ENCODE measurements at places on chromosomes 2 and 18. TPM values are rescaled to one million over a fixed set of nuclear protein-coding genes. Genes with fewer than 3 reads are reported as not detected.

GRCh38 chr18:272650-273049, 4.8 kb upstream of the THOC1 start:
- DNase-seq, result no peak

GRCh38 chr18:21714474-21714873, 9.9 kb upstream of the ABHD3 start:
- no peak for DNase-seq

The NXPH2 gene
- total RNA-seq, result not detected

GRCh38 chr2:26885651-26886329, 37.9 kb downstream of the DPYSL5 start:
- no peak for DNase-seq

The CCDC150 gene
- 16.0 TPM for total RNA-seq

DNA sequence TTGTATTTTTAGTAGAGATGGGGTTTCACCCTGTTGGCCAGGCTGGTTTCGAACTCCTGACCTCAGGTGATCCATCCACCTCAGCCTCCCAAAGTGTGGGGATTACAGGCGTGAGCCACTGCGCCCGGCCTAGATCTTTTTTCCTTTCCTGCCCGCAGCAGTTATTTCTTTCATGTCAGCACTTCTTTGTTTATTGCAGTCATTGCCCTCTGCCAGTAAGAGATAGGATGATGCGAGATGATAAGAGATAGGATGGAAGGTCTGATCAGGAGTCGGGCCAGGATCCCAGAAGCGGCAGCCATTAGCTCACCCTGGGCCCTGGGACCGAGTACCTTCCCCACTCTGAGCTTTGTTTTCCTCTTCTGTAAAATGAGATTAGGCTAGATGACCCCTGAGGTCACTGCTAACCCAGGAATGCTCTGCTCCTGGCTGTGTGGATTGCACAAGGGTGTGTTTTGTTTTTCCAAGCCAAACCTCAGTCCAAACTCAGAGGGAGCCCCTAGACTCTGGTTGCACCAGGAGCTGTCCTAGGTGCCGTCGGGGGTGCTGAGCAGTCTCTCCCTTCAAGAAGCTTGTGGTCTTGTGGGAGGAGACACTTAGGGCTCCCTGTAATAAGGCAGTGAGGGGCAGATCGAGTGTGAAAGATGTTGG, 63.3 kb downstream of the LPIN1 start:
- DNase-seq, result no peak

The GPR45 gene
- not detected for total RNA-seq

DNA sequence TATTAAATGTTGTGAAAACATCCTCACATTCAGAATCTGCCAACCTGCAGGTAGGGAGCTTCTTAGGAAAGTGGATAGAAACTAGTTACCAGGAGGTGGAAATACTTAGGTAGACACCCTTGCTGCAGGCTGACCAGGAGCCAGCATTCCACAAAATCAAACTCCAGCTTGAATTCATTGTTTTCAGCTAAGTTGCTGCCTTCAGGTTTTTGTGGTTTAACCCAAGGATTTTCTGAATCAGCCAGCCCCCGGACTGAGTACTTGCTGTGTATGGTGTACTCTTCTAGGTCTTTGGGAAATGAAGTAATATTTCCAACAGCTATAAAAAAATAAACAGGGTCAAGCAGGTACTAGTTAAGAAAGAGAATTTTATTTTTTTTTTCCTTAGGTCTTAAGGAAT, 192.1 kb upstream of the CHST9 start:
- no peak for DNase-seq

The LRP1B gene
- not detected for total RNA-seq

GRCh38 chr2:206160807-206161179, 1.1 kb downstream of the EEF1B2 start:
- no peak for DNase-seq

GRCh38 chr2:15049096-15049993, 416.8 kb downstream of the LRATD1 start:
- no peak for DNase-seq

GRCh38 chr18:62878305-62878704, 163.0 kb downstream of the PHLPP1 start:
- DNase-seq, result no peak

- no peak for DNase-seq
These were observed 120.7 kb downstream of the PLA2R1 start for GRCh38 chr2:159941729-159942128.

- no peak for DNase-seq
These were observed 178.8 kb upstream of the CHST9 start for GRCh38 chr18:27363872-27364271.

The RAB27B gene
- 4.8 TPM for total RNA-seq

DNA sequence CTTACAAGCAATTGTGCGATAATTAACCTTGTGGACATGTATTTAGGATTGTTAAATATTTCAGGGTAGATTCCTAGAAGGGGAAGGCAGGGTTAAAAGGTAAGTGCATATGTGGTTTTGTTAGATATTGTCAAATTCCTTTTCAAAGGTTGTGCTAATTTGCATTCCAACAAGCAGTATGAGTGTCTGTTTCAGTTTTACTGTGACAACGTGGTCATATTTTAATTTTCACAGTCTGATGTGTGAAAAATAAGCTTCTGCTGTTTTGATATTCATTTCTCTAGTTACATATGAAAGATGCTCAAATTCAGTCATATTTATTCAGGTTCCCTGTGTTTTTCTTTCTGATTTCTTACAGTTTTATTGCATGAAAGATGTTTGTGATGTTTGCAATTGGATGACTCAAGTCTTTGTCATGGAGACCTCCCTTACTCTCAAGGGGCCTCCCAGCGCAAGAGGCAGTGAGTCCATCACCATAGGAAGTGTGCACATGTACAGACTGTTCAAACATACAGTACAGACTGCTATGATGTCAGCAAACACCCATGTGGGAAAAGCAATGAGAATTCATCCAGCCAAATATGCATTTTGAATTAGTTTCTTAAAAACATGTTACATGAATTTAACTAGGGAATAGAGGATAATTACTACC, 310.8 kb downstream of the GALR1 start:
- no peak for DNase-seq

- no peak for DNase-seq
These were observed 160.7 kb upstream of the SP5 start for GRCh38 chr2:170554278-170554955.

DNA sequence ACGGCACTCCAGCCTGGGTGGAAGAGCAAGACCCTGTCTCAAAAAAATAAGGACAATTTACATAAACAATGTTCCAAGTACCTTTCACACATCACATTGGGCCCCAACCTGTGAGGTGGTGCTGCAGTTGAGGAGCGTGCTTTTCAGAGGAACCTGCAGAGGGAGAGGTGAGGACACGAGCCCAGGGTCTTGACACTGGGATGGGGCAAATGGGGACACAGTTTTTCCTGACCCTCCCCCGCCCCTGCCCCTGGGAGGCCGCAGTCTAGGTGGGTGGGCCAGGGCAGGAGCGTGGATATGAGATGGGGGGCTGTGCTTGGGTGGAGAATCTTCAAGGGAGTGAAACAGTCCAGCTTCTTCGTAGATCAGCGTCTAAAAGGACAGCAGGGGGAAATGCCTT, 112.9 kb downstream of the SEPTIN10 start:
- DNase-seq, result no peak

All from activated CD4-positive, alpha-beta T cell treated with anti-CD3 and anti-CD28 coated beads, Interleukin-2, amount 10 ng/mL, durations not matched to agents 7 days and 5 days (primary cell).